IMR-90 (cell line): ENCODE measurements at places on chromosomes 2 and 18. TPM values are rescaled to one million over a fixed set of nuclear protein-coding genes. Genes with fewer than 3 reads are reported as not detected.

TXNDC2 gene
- under 0.01 and 0.18 TPM in 2 replicates for total RNA-seq

GRB14 gene
- not detected in 2 replicates for total RNA-seq

AQP12A gene
- not detected in 2 replicates for total RNA-seq

TUBA4B gene
- total RNA-seq, result not detected in 2 replicates

EFR3B gene
- total RNA-seq, result 0.90 and 1.1 TPM in 2 replicates

DNA sequence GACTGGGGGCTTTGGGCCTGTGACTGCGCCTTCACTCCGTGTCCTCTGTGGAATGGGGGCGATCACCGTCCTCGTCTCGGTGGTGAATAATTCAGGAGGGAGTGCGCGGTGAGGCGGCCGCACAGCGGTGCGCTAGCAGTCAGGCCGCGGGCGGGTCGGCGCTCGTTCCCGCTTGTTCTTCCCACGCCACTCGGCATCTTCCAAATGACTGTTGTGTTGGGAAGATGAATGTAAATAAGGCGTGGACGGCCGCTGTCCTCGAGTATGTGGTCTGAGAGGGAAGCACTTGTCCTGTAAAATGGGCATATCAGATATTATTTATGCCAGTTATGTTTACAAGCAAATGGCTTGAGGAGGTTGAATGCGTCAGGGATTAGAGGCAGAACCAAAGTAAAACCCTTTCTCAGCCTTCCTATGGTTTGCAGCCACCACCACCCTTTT is 608 bp upstream of the VPS4B start:
- H3K4me1 ChIP-seq, result no peaks in the 10 kb centered on the region
- H3K36me3 ChIP-seq, result peaks cover 2% of the 10 kb centered on the region; the same call in 1 of the 2 replicates
- H3K27ac ChIP-seq, result peak overlapping the region; percentile 88
- H3K4me3 ChIP-seq, result peak overlapping the region; percentile 78
- H3K27me3 ChIP-seq, result no peaks in the 10 kb centered on the region

DNA sequence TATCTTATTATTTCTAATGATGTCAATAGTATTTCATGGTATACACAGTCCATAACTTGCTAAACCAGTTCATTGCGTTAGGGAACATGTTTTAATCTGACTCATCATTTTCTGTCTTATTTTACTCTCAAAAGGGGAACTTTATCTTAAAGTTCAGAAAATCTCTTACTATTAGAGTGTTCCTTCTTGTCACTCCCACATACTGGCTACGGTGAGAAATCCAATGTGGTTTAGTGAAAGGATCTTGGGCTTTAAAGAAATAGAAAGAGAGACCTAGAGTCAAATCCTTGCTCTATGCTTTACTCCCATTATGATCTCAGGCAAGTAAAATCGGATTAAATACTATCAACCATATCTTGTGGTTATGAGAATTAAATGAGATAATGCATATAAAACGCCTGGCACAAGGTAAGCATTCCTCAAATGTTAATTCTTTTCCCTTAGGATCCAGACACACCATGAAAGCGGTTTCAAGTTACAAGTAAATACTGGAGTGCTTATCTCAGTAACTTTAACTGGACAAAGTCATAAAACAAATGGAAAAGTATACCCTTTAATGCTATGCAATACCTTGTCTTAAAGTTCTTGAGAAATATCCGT is 576.0 kb downstream of the ARHGAP15 start:
- peaks cover 8% of the 10 kb centered on the region for H3K4me1 ChIP-seq
- peak overlapping the region; percentile 66; the same call in 1 of the 2 replicates for H3K27ac ChIP-seq
- no peaks in the 10 kb centered on the region for H3K36me3 ChIP-seq

- H3K27ac ChIP-seq, result no peak overlapping the region
- H3K4me3 ChIP-seq, result no peak overlapping the region
- peaks cover 29% of the 10 kb centered on the region for H3K27me3 ChIP-seq
- H3K36me3 ChIP-seq, result no peaks in the 10 kb centered on the region
Observed at GRCh38 chr18:48345596-48345995, 63.6 kb downstream of the ZBTB7C start.

- no peak overlapping the region for H3K27ac ChIP-seq
- H3K36me3 ChIP-seq, result no peaks in the 10 kb centered on the region
- H3K4me1 ChIP-seq, result no peaks in the 10 kb centered on the region
- no peaks in the 10 kb centered on the region for H3K27me3 ChIP-seq
- H3K4me3 ChIP-seq, result no peak overlapping the region
- no peak for DNase-seq
Observed at GRCh38 chr2:220127311-220127710, 499.9 kb downstream of the SLC4A3 start.

- no peak overlapping the region for H3K4me3 ChIP-seq
- no peaks in the 10 kb centered on the region for H3K36me3 ChIP-seq
Observed at GRCh38 chr2:242085941-242086621, 216.6 kb downstream of the RTP5 start.

- no peaks in the 10 kb centered on the region for H3K36me3 ChIP-seq
- no peak overlapping the region for H3K4me3 ChIP-seq
- no peak for DNase-seq
- H3K27ac ChIP-seq, result no peak overlapping the region
- no peaks in the 10 kb centered on the region for H3K27me3 ChIP-seq
Observed at GRCh38 chr2:81747481-81748070, 1443.0 kb upstream of the LRRTM1 start.

DNA sequence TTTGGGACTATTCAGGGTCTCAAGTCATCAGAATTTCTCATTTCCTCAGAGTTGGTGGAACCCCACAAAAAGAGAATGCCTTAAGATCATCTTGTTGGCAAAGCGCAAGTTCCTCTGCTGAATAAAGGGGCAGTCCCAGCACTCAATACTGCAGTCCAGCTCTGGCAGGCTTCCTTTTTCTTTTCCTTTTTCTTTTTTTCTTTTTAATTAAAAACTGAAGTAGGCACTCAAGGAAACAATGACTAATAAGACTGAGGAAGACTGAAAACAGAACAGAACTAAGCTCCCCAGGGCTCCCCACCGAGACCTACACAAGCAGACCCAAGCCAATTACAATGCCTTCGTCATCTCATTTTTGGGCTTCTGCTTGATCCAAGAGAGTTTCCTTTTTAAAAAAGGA is 82.0 kb downstream of the STK39 start:
- no peak for DNase-seq
- H3K4me1 ChIP-seq, result peaks cover 15% of the 10 kb centered on the region
- H3K27ac ChIP-seq, result no peak overlapping the region
- 0 out of 2 replicates have a peak, but pooled peaks cover 2% of the 10 kb centered on the region for H3K36me3 ChIP-seq
- H3K4me3 ChIP-seq, result no peak overlapping the region
- no peaks in the 10 kb centered on the region for H3K27me3 ChIP-seq

DNA sequence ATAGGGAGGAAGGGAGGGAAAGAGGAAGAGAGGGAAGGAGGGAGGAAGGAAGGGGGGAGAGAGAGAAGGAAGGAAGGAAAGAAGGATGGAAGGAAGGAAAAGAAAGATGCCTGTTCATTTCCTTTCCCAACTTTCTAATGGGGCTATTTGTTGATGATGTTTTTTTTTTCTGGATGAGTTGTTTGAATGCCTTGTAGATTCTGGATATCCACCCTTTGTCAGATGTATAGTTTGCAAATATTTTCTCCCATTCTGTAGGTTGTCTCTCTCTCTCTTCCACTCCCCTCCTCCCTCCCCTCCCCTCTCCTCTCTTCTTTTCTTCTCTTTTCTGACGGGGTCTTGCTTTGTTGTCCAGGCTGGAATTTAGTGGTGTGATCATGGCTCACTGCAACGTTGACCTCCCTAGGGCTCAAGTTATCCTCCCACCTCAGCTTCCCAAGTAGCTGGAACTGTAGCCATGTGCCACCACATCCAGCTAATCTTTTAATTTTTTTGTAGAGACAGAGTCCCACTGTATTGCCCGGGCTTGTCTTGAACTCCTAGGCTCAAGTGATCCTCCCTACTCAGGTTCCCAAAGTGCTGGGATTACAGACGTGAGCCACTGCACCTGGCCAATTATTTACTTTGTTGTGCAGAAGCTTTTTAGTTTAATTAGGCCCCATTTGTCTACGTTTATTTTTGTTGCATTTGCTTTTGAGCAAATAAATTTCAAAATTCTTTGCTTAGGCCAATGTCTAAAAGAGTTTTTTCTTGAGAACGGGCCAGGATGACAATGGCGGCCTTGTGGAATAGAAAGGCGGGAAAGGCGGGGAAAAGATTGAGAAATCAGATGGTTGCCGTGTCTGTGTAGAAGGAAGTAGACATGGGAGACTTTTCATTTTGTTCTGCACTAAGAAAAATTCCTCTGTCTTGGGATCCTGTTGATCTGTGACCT is 57.3 kb upstream of the FAM117B start:
- no peaks in the 10 kb centered on the region for H3K36me3 ChIP-seq
- no peak for DNase-seq
- H3K27ac ChIP-seq, result no peak overlapping the region
- no peaks in the 10 kb centered on the region for H3K27me3 ChIP-seq

GRCh38 chr2:150586858-150587257 is 99.4 kb upstream of the RND3 start:
- no peak overlapping the region for H3K4me3 ChIP-seq
- no peaks in the 10 kb centered on the region for H3K27me3 ChIP-seq
- H3K36me3 ChIP-seq, result no peaks in the 10 kb centered on the region
- peak overlapping the region; percentile 72; the same call in 1 of the 2 replicates for H3K27ac ChIP-seq
- H3K4me1 ChIP-seq, result peaks cover 20% of the 10 kb centered on the region
